ENCODE measurements at places on chromosomes 13 and 19.

- DNase-seq = no peak
Observed at GRCh38 chr19:31520633-31521032, 171.4 kb upstream of the TSHZ3 start.

DNA sequence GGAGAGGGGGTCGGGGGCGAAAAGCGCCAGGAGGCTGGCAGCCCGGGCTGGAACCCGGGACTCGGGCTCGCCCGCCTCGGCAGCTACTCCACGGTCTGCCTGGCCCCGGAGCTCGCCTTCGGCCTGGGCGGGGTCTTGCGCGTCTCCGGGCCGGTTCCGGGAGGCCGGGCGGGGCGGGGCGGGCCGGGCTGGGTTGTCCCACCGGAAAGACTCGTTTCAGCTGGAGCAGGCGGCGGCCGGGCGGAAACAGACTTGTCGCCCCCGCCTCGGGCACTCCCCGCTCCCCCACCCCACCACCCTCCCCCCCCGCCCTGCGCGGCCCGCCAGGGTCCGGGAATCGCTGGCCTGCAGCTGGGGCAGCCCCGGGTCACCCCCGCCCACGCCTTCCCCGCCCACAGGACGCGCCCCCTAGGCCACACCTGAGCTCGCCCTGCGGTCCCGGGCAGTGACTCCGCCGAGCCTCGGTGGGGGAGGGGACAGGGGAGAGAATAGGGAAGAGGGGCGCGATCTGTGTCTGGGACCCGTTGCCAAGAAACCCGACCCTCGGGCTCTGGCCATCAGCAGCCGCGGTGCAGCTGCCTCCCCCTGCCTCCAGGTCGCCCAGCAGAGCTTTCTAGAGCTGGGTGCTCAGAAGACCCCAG, 109.4 kb downstream of the KCTD15 start:
- DNase-seq = no peak

DNA sequence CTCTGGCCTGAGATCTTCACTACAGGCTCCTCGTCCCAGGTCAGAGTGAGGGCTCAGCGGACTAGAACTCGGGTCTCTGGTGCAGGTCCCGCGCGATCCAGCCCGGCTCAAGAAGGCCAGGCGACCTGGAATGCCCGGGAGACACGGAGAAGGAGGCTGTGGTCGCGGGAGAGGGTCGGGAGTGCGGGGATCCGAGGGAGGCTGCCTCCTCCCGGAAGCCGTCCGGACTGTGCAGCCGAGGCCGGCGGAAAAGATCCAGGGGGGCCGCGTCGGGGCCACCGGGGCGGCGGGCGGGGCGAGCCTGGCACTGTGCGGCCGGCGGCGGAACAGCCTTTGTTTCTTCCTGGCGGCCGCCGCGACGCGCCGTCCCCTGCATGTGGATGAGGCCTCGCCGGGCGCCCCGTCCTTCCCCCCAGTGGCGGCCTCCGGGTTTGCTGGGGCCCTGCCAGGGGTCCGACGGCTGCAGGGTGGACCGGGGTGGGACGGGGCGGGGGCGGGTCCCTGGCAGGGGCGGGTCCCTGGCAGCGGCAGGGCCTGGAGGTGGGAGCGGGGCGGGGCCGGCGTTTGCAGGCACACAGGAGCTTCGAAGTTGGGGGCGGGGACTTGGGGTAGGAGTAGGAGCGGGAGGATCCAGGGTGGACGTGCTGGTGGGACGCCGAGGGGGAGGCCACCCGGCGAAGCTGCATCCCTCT, 1.0 kb upstream of the SLC7A10 start:
- no peak for DNase-seq

- peak; percentile 26 for DNase-seq
Observed at GRCh38 chr13:28047757-28048388, 52.5 kb downstream of the FLT3 start.

All from activated CD4-positive, alpha-beta T cell treated with anti-CD3 and anti-CD28 coated beads, Interleukin-2, Interleukin-4, amounts not matched to agents 100 ng/mL and 50 ng/mL, durations not matched to agents 16 hours and 8 hours (primary cell).